ENCODE measurements at places on chromosomes 5 and 9.

- no peak for DNase-seq
Measured at GRCh38 chr5:24854350-24854749, 209.6 kb upstream of the CDH10 start.

- DNase-seq, result no peak
Measured at GRCh38 chr9:74303945-74304344, 193.2 kb upstream of the RORB start.

DNA sequence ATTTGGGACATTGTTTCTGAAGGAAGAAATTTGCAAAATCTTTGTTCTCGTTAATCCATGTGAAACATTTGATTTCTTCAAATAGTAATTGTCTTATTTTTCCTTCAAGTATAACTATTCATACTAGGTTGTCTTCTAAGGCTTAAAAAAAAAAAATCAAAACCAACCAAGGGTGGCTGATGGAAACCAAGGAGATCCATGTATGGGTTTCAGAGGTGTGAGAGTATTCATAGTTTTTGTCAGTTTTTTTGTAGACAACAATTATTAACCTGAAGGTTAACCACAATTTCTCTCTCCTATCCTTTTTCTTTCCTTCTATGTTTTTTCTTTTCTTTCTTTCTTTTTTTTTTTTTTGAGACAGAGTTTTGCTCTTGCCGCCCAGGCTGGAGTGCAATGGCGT is 35.4 kb downstream of the KDM4C start:
- no peak for DNase-seq

GRCh38 chr9:129609486-129610212 is 11.3 kb downstream of the C9orf50 start:
- no peak for DNase-seq

DNA sequence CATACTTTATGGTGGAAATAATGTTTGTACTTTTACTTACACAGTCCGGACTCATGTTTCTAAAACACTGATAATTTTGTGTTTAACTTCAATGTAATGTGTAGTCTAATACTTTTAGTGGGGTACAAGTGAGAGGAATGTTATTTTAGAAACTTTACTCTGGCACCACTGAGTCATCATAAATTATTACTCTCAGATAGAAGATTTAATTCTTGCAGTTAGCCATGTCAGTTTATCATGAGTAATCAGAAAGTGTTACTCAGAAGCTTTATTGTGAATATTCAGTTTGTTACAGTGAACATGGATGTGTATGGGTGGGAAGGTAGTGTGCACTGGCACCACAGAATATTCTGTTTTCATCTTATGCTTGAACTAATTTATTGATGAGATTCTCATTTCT is 20.0 kb downstream of the OGN start:
- no peak for DNase-seq

GRCh38 chr5:111227801-111228200 is 3.6 kb downstream of the CAMK4 start:
- peak; percentile 75 for DNase-seq

DNA sequence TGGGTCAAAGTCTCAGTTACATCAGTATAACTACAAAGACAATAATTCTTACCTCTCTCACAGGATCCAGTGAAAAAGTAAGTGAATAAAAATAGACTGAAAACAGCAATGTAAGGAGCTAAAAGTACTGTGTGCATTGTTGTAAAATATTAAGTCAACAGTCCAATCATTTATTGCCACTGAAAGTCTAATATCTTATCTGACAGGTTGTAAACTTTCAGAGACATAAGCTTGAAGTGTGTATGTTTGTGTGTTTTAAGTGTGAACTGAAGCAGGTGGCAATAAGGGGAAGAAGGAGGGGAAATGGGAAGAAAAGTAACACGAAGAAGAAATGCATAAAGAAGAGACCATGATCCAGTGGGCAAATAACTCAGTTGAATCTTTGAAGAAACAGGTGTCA is 229.7 kb upstream of the TAS2R1 start:
- no peak for DNase-seq

DNA sequence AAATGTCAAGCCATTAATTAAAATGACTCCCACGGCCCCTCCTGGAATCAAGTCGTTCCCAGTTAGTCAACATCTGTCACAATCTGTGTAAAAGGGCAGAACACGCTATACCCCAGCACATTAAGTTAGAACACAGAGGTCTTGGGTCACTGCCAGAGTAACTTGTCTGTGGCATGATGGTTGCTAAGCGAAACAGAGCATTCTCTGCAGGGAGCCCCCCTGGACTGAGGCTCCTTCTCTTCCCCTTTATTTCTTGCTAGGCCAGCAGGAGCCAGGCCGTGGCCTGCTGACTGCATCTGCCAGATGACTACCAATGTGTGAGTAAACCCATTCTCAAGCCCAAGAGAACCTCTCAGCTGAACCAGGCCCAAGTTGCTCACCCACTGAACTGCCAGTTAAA is 51.9 kb upstream of the ZBED3 start:
- DNase-seq, result peak; percentile 4

DNA sequence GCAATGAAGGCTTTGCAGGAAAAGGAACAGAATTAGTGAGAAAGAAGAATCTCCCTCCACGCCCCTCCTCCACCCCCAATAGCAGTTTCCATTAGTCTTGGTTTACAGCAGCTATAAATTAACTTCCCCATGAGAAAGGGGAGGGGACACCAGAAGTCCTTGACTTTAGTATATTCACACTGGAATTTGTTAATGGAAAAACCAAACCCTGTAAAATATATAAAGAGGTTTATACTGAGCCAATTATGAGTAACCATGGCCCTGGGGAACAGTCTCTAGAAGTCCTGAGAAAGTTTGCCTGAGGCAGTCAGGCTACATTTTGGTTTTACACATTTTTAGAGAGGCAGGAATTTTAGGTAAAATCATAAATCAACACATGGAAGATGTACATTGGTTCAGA is 88.5 kb downstream of the ALDH1A1 start:
- no peak for DNase-seq

- no peak for DNase-seq
Measured at GRCh38 chr5:54986269-54986654, 869 bp upstream of the ESM1 start.

DNA sequence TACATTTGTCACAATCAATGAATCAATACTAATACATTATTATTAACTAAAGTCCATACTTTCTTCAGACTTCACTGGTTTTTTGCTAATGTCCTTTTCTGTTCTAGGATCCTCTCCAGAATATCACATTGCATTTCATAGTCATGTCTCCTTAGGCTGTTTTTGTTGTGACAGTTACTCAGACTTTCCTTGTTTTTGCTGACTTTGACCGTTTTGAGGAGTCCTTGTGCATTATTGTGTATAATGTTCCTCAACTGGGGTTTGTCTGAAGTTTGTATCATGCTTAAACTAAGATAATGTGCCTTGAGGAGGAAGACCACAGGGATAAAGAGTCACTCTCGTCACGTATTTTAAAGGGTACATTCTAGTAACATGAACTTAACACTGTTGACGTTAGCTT is 376.9 kb downstream of the NTRK2 start:
- no peak for DNase-seq

DNA sequence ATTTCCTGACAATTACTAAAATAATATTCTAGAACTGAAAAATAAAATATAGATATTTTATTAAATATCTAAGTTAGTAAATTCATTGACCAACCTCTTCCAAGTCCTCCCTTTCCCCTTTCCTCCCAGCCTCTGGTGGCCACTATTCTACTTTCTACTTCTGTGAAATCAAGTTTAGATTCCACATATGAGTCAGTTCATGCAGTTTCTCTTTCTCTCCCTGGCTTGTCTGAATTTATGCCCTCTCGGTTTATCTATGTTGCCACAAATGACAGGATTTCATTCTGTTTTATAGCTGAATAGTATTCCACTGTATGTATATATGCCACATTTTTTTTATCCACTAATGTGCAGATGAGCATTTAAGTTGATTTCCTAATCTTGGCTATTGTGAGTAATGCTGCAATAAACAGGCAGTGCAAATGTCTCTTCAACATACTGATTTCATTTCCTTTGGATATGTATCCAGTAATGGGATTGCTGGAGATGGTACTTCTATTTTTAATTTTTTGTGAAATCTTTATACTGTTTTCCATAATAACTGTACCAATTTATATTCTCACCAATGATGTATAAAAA is 52.3 kb downstream of the WDR36 start:
- DNase-seq, result no peak

DNA sequence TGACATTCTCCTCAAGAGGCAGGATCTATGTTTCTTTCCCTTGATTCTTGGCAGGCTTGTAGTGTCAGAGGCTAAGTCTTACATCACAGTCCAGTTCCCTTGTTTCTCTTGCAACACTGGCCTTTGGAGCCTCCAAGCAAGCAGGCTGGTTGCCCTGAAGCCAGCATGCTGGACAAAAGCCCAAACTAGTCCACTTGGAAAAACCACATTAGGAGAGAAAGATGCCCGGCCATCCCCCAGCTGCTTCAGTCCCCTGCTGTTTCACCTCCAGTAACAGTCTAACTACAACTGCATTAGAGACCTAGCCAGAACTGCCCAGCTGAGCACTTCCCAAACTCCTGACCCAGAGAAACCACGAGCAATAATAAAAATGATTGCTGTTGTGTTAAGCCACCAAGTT is 87.6 kb downstream of the ADAMTS6 start:
- peak; percentile 23 for DNase-seq

GRCh38 chr9:7816021-7816420 is 16.4 kb upstream of the DMAC1 start:
- DNase-seq, result no peak

- no peak for DNase-seq
Measured at GRCh38 chr9:19642256-19642655, 146.6 kb downstream of the SLC24A2 start.

DNA sequence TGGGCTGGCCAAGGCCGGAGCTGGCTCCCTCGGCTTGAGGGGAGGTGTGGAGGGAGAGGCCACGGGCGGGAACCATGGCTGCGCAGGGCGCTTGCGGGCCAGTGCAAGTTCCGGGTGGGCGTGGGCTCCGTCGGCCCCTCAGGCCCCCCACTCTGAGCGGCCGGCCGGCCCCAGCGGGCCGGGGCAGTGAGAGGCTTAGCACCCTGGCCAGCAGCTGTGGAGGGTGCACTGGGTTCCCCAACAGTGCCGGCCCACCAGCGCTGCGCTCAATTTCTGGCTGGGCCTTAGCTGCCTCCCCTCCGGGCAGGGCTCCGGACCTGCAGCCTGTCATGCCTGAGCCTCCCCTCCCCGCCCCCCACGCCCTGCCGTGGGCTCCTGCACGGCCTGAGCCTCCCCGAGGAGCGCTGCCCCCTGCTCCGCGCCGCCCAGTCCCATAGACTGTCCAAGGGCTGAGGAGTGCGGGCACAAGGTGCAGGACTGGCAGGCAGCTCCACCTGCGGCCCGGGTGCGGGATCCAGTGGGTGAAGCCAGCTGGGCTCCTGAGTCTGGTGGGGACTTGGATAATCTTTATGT is 184.2 kb downstream of the ATPSCKMT start:
- DNase-seq, result no peak

DNA sequence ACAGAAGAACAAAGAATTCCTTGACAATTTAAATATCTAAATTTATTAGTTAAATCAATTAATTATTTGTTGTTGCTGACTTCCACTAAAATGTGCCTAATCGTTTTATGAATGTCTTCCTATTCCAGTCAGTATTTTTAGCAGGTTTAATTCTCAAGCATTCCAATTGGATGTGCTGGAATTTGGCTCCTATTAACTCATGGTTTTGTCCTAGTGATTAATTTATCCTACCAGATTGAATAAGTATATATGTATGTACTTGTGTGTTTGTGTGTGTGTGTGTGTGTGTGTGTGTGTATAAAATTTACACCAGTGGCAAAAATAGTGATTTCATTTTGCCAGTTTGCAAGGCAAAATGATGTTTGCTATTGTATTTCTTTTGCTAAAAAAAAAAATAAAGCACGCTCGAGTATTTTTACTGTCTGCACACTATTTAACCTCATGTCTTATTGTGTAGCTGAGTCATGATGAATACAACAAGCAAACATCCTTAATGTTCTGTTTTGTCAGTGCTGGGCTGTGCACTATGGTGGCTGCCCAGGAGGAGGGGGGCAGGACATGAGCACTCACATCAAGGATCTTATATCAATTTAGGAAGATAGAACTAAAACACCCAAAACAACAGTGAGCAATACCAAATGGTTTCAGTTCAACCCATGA is 375.5 kb downstream of the PDE4D start:
- DNase-seq, result no peak

DNA sequence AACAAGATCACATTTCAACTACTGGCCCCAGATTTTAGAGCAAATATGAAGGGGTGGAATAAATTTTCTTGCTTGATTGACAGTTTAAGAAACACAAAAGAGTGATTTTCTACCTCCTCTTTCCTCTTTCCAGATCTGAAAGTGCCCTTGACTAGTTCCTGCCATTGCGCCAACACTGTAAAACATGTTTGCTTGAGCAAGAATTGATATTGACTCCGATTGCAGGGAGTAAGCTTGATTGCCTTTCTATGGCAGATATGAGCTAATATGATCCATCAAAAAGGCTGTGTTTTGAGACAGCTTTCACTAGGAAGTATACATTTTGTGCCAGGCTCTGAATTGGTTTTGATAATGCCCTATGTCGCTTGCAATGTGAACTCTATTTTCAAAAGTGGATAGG is 508.8 kb downstream of the SEMA5A start:
- DNase-seq, result no peak

DNA sequence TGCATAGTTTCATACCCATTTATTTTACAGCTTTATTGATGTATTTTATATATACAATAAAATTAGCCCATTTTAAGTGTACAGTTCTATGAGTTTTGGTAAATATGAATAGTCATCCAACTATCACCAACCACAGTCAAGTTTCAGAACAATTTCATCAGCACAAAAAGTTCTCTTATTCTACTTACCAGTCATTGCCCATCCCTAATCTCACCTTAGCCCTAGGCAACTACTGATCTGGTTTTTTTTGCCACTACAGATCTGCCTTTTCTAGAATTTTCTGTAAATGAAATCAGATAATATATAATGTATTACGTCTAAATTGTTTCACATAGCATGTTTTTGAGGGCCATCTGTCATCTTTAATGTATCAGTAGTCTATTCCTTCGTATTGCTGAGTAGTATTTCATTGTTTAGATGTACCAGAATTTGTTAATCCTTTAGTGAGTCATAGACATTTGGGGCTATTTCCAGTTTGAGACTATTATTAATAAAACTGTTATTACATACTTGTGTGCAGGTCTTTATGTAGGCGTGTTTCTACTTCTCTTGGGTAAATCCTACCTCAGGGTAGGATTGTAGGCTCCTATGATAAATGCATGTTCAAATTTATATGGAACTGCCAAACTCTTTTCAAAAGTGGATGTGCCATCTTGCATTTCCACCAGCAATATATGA is 198.5 kb upstream of the ADAMTSL1 start:
- no peak for DNase-seq

GRCh38 chr9:117028103-117028858 is 341.2 kb downstream of the TRIM32 start:
- DNase-seq, result no peak

GRCh38 chr5:945691-946551 is 53.2 kb downstream of the TRIP13 start:
- peak; percentile 19 for DNase-seq

GRCh38 chr9:134125413-134126095 is 10.3 kb upstream of the WDR5 start:
- DNase-seq, result no peak

- no peak for DNase-seq
Measured at GRCh38 chr5:32230356-32231099, 56.4 kb upstream of the GOLPH3 start.

DNA sequence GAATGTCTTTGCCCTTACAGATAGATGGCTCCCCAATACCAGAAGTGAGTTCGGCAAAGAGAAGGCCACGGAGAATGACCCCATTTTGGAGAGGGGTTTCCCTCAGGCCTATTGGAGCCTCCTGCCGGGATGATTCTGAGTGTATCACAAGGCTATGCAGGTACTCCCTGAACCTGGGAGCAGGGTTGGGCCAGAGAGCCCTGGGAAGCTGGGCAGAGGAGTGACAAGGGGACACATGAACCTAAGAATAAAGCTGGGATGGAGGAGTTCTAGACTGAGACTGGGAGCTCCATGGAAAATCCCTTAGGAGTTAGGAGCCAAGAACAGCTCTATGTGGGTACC is 433 bp downstream of the LEAP2 start:
- DNase-seq, result no peak

Data from G401 (cell line).